ENCODE measurements at places on chromosomes 16 and 17. TPM values are rescaled to one million over a fixed set of nuclear protein-coding genes. Genes with fewer than 3 reads are reported as not detected.

DNA sequence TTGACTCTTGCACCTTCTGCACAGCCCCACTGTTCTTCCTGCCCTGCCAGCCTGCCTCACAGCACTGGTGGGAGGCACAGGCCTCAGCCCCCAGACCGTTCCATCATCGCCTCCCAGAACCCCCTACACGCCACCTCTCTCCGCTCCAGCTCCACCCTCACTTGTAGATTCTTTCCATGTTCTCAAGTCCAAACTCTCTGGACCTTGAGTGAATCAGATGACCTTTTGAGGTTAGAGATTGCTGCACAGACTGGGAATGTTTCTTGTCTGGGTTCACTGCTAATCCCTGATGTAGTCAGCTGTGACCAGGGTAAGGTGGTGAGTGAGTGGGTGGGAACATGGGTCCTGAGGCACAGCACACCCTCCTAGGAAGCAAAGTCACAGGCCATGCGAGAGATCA, 272.4 kb downstream of the IRF8 start:
- no peak for DNase-seq

GRCh38 chr17:34133350-34133749, 121.7 kb upstream of the CCL2 start:
- DNase-seq, result no peak

DNA sequence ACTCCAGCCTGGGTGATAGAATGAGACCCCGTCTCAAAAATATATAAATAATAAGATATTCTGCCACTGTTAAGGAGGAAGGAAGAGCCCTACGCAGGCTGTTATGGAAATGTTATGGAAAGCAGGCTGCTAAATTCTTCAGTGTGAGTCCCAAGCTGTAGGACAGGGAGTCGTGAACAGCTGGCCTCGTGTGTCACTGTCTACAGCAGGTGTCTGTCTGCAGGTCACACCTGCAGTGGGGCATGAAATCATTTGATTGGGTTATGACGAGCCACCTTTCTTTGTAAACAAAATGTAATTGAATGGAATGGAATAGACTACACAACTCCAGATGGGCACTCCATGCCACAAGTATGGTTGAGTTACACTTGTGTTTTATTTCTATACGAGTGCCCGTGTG, 15.6 kb upstream of the LITAF start:
- DNase-seq, result no peak

DNA sequence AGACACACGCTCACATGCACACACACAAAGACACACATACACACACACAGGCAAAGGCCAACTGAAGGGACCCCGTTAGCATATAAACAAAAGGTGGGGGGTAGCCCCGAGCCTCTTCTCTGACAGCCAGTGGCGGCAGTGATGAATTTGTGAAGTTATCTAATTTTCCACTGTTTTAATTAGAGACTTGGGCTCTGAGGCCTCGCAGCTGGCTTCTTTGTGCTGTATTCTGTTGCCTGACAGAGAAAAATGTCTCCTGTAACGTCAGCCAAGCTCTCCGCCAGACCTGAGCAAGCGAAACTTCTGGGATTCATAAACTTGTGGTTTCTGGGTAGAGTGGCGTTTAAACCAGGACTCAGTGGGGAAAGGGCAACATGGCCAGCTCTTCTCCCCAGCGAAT, 113.9 kb upstream of the FOXF1 start:
- no peak for DNase-seq

GRCh38 chr16:77763994-77764393, 24.4 kb upstream of the VAT1L start:
- DNase-seq, result no peak

- DNase-seq, result no peak
Measured at GRCh38 chr16:64712026-64712425, 409.8 kb downstream of the CDH11 start.

DNA sequence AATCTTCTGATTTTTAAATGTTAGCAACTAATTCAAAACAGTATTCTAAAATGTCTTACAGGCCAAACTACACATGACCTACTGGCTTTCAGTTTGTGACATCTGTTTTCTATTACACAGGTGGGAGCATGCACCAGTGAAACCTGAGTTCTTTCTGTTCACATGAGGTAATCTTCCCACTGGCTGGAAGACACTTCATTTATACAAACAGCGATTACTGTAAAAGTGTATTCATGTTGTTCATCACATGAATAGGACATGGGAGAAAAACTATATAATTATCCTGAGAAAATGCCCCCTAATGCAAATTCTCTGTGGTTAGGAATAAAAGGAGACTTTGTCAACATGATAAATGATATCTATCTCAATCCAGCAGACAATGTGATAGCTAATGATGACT, 11.1 kb upstream of the PIK3R5 start:
- no peak for DNase-seq

- DNase-seq, result no peak
Measured at GRCh38 chr17:1120596-1121441, 59.0 kb downstream of the ABR start.

DNA sequence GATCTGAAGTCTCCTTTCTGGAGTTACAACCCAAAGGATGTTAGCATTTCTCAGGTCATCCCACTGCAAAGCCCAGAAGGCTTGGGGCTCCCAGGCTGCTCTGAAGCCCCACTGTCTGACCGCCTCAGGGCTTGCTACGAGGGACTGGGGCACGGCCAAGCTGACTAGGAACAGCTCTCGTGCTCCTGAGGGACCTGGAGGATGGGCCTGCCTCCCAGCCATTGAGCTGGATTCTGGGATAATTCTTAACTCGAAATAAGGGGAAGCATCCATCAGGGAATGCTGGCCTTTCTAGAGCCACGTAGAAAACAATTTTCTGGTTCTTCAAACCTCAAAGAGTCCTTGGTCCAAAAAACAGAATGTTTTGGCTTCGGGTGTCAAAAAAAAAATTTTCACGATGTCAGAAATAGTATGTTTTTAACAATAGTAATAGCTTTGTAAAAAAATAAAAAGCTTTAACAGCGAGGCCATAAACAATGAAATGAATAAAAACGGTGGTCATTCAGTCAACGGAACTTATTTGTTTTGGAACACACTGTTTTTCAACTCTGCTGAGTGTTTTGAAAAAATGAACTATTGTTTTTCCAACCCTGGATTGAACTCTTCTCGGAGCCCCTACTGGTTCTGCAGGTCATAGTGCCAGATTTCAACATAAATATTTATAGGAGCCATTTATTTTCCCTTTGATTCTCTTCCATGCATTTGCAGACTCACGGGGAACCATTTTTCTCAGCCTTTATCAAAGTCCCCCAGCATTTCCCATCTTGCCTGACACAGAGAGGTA, 16.4 kb upstream of the HERPUD1 start:
- no peak for DNase-seq

DNA sequence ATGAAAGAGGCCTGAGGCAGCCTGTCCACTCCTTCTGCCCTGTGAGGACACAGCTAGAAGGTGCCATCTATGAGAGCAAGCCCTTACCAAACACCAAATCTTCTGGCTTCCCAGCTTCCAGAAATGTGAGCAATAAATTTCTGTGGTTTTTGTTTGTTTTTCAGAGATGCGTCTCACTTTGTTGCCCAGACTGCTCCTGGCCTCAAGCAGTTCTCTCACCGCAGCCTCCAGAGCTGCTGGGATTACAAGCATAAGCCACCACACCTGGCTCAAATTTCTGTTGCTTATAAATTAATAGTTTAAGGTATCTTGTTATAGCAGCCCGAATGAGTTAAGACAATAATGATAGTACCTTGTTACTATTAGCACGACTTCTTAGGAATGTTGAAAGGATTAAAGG, 12.5 kb upstream of the SLC16A11 start:
- no peak for DNase-seq

GRCh38 chr16:20175358-20175757, 101.7 kb upstream of the GPR139 start:
- DNase-seq, result no peak

- DNase-seq, result peak; percentile 64
Measured at GRCh38 chr17:75845058-75845711, 981 bp upstream of the UNC13D start.

DNA sequence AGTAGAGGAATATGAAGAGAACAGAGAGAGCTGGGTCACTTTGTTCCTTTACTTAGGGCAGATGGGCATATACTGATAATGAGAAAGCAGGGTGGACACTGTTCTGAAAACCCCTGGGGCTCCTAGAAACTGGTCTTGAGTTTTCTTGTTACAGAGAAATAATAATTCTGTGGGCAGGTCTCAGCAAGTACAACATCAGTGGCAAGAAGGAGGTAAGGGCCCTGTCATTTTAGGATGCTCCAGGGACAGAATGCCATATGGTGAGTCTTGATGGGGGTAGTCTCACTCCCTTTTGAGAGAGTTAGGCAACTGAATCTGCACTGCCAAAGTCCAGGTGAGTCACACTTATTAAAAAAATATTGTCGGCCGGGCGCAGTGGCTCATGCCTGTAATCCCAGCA, 102.3 kb downstream of the KCNJ2 start:
- no peak for DNase-seq

DNA sequence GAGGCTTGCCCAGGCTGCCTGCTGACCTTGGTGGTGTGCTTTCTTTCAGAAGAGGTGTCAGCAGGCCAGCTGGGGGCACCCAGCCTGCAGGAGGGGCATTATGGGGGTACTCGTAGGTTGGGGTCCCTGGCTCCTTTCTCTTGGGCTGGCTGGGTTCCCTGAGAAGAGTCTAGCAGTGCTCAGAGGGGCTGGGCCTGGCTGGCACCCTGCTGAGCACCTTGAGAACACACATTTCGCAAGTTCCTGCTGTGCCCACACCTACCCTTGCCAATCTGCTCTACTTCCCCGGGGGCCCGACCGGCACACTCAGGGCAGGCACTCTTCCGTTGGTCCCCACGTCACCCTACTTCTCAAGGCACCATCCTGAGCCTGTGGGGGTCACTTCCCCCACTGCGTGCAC, 5.1 kb downstream of the CEMP1 start:
- no peak for DNase-seq

DNA sequence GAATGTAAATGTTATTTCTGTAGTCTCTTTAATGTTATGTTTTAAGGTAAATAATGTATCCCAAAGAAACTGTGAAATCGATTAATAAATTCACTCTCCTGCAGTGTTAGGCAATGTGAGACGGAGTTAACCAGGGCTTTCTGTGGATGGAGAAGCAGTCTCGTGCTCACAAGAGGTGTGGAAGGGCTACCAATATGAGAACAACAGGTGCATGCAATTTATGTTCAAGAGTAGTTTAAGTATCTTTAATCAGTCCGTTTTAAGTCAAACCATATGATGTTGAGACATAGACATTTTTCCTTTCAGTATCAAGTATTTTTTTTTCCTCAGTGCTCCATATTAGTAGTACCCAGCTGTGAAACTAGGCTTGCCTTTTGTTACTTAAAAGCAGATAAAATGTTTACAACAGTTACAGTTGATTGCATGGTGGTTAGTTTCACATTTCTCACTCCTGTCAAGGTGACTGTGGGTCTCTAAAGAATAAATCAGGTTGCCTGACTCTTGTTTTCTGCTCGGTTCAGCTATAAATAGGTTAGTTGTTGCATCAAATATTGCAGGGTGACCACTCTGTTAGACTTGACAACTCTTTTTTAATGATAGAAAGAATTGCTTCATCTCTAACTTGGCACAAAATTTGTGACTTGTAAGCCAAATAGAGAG, 54.4 kb downstream of the COX10 start:
- no peak for DNase-seq

DNA sequence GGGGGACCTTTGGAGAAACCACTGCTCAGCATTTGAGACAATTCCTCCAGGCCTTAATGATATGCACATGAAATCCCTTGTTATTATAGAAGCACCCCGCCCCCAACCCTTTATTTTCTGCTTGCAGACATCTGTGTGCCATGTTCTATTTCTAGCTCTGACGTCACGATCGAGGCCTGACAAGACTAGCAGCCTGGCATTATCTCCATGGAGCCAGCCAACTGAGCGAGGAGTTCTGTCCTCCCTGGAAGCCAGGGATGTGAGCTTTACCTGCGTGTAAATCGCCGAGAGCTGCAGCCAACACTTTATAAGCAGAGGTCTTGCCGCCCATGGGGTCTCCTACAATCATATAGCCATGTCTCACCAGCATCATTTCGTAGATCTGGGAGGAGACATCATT, 116.9 kb downstream of the DNAH3 start:
- no peak for DNase-seq

DNA sequence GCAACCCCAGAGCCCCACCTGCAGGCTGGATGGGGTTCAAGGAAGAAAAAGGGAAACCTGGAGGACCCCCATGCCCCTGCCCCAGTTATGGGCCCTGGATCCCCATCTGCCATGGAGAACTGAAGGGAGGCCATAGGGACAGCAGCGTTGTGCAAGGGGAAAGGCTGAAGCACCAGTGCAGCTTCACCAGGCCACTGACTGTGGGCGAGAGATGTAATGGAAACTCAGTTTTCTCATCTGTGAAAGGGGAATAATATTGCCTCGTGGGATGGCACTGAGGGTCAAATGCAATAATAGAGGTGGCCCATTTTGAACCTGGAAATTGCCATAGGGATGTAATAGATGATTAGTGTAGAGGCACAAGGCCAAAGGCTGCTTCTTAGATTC, 9.9 kb upstream of the TSPOAP1 start:
- no peak for DNase-seq

GRCh38 chr16:47049901-47050583, 76.6 kb upstream of the DNAJA2 start:
- DNase-seq, result no peak

- DNase-seq, result no peak
Measured at GRCh38 chr17:37701496-37701898, 43.4 kb downstream of the HNF1B start.

DNA sequence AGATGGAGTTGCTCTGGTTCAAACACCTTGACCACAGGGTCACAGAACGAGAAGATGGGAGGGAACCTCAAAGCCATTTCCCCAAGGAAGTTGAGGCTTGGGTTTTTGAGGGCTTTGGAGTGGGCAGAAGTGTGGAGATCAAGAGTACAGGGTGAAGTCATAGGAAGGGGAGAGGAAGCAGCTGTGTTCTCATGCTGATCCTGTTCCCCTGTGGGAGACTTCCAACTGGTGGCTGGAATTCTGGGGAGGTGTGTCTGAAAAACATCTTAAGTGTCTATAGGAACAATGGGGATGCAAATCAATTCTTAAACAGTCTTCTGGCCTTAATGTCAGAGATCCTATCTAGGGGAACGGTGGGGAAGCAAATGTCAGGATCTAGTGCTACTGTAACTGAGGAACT, 38.8 kb upstream of the HSBP1 start:
- no peak for DNase-seq

Gene CD7
- not detected for total RNA-seq

Gene WFIKKN1
- 0.41 TPM for total RNA-seq

Gene KRTAP9-6
- not detected for total RNA-seq

Gene OMG
- total RNA-seq, result 6.1 TPM

Gene KRTAP3-1
- not detected for total RNA-seq

Gene NHLRC4
- 0.41 TPM for total RNA-seq

Gene ACAP1
- 0.41 TPM for total RNA-seq

Gene TMED6
- total RNA-seq, result not detected

Gene BICDL2
- not detected for total RNA-seq

Gene TVP23A
- 17.5 TPM for total RNA-seq

Gene CCL7
- total RNA-seq, result not detected

Gene GALR2
- total RNA-seq, result not detected

Gene COG7
- total RNA-seq, result 16.7 TPM

Gene CDH11
- total RNA-seq, result 313 TPM

Gene OR4D1
- under 0.01 TPM for total RNA-seq
